Naive thymus-derived CD8-positive, alpha-beta T cell (primary cell): ENCODE measurements at places on chromosomes 5 and 9.

- DNase-seq, result no peak
Measured at GRCh38 chr5:147789820-147790219, 7.3 kb upstream of the JAKMIP2 start.

- DNase-seq, result no peak
Measured at GRCh38 chr5:179404321-179405053, 59.2 kb upstream of the ADAMTS2 start.

GRCh38 chr5:67051164-67051563 is 145.4 kb downstream of the CD180 start:
- no peak for DNase-seq

DNA sequence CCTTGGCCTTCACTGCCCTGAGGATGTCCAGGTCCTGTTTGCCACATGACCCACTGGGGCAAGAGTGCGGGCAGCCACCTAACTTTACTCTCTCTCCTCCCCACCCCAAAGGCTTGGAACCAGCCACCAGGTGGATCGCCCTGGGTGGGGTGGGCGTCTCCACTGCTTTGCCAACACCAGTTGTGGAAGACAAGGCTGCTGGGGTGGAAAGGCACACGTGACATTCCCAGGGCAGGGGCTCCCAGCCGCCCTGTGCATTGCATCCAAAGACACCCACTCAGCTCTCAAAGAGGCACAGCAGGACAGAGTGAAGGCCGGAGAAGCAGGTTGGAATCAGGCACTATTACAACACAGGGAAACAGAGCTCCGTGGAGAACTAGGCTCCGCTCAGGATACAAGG is 162.2 kb downstream of the OLFM1 start:
- DNase-seq, result no peak

DNA sequence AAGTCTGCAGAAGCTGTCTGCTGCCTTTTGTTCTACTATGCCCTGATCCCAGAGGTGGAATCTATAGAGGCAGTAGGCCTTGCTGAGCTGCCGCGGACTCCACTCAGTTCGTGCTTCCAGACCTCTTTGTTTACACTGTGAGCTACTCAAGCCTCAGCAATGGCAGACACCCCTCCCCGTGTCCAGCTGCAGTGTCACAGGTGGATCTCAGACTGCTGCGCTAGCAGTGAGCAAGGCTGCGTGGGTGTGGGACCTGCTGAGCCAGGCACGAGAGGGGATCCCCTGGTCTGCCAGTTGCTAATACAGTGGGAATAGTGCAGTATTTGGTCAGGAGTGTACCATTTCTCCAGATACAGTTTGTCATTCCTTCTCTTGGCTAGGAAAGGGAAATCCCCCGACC is 99.6 kb downstream of the SLCO4C1 start:
- DNase-seq, result no peak

- DNase-seq, result no peak
Measured at GRCh38 chr9:5482194-5482593, 28.1 kb upstream of the PDCD1LG2 start.

DNA sequence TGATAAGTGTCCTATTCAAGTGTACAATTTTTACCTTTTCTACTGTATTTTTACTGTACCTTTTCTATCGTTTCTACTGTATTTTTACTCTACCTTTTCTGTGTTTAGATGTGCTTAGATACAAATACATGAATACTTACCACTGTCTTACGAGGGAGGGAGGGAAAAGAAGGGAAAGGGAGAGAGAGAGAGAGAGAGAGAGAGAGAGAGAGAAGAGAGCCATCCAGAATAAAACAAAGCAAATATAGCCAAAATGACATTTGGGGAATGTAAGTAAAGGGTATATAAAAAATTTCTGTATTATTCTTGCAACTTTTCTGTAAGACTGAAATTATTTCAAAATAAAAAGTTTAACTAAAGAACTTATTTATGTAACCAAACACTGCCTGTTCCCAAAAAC is 121.2 kb downstream of the HOMER1 start:
- DNase-seq, result no peak

DNA sequence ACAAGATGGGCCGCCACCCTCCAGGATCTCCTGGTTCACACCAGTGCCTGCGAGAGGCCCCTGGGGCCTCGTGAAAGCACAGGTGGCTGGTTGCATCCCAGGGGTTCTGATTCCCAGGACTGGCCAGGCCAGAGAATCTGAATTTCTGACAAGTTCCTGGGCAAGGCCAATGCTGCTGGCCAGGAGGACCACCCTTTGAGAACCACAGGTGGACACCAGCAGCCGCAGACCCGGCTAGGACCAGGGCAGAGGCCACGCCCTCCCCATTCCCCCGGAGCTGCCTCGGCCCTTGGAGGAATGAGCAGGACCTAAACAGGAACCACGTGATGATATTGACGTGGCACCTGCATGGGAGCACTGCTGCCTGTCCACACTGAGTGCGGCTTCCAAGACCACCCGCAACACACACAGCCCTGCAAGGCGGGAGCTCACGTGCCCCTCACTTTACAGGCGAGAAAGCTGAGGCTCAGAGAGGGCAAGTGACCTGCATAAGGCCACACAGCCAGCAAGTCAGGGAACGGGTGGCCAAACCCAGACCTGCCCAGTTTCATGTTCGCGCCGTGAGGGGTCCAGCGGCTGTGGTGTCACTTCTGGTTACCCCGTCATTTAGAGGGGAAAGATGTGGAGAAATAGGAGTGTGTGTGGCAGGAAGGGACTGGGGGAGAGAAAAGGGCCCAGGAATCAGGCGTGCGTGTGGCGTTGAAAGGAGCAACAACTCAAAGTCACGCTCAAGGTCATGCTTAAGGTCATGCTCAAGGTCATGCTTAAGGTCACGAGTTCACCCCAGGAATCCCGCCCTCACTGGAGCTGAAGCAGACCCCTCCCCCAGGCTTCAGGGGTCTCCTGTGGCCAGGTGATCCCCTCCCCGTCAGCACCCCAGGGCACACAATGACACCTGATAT is 105.9 kb upstream of the IER5L start:
- no peak for DNase-seq

GRCh38 chr5:135743705-135744411 is 90.6 kb upstream of the SLC25A48 start:
- DNase-seq, result no peak
